ENCODE measurements at places on chromosomes 2 and 18. TPM values are rescaled to one million over a fixed set of nuclear protein-coding genes. Genes with fewer than 3 reads are reported as not detected.
A peak's percentile ranks its signal among the peaks of the same experiment; 100 is the strongest.

ADCYAP1 gene
- total RNA-seq, result 0.13 TPM

ANKRD30BL gene
- 0.22 TPM for total RNA-seq

- H3K27ac ChIP-seq, result no peak overlapping the region
- DNase-seq, result peak; percentile 43
- peaks cover 15% of the 10 kb centered on the region for H3K27me3 ChIP-seq
- peaks cover 33% of the 10 kb centered on the region for H3K4me1 ChIP-seq
- no peak overlapping the region for H3K4me3 ChIP-seq
These were observed 3.4 kb downstream of the RAB31 start for GRCh38 chr18:9711361-9712129.

- H3K27me3 ChIP-seq, result no peaks in the 10 kb centered on the region
- H3K4me3 ChIP-seq, result no peak overlapping the region
- no peaks in the 10 kb centered on the region for H3K4me1 ChIP-seq
These were observed 44.2 kb upstream of the MFF start for GRCh38 chr2:227280895-227281294.

- no peak overlapping the region for H3K4me3 ChIP-seq
- H3K4me1 ChIP-seq, result no peaks in the 10 kb centered on the region
- H3K27me3 ChIP-seq, result no peaks in the 10 kb centered on the region
These were observed 15.0 kb downstream of the GPR45 start for GRCh38 chr2:105256431-105257047.

DNA sequence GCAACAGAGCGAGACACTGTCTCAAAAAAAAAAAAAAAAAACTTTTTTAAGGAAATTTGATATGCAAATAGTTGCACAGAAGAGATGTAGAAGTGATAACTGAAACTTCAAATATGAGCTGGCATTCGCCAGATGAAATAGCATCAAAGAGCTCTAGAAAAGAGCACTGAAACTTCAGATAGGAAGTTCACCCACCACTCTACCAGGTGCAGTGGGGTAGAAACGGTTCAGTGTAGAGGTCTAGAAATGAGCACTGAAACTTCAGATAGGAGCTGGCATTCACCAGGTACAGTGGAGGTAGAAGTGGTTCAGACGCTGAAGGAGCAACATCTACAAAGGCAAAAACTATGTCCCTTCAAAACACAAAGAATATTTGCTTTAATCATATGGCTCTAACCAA is 9.0 kb upstream of the ONECUT2 start:
- no peaks in the 10 kb centered on the region for H3K36me3 ChIP-seq
- peaks cover 53% of the 10 kb centered on the region for H3K27me3 ChIP-seq
- DNase-seq, result no peak
- no peak overlapping the region for H3K27ac ChIP-seq
- H3K4me3 ChIP-seq, result no peak overlapping the region

DNA sequence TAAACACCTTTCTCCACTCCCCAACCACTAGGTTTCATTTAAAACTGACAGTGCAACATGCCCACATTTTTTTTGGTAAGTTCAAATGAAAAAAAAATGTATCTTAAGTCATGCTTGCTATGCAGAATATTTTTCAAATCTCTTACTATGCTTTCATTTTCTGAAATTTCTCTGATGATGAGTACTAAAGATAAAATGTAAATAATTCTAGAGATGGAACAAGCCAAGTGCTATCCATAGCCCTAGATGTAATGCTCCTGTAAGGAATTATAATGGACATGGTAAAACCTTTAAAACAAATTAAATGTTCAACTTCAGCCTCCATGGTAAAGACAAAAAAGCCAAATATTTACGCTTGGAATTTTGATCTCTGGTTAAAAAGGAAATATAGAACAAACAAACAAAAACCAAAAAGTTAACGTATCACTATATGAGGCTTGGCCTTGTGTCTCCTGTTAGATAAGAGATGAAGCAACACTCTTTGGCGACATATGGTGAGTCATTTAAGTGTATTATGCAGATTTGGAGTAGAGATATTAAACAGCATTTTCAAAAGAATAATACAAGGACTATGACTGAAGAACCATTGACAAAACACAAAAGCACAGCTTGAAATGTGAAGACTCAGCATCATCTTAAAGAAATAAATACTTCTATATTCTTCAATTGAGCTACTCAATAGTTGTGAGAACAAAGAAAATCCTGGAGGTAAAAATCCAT is 392.0 kb upstream of the LYPD1 start:
- H3K4me1 ChIP-seq, result no peaks in the 10 kb centered on the region
- no peak for DNase-seq
- H3K36me3 ChIP-seq, result no peaks in the 10 kb centered on the region
- H3K4me3 ChIP-seq, result no peak overlapping the region
- H3K27me3 ChIP-seq, result no peaks in the 10 kb centered on the region

- DNase-seq, result no peak
- no peaks in the 10 kb centered on the region for H3K36me3 ChIP-seq
- no peak overlapping the region for H3K27ac ChIP-seq
- H3K4me3 ChIP-seq, result no peak overlapping the region
These were observed 65.7 kb upstream of the RTN4 start for GRCh38 chr2:55115761-55116597.

DNA sequence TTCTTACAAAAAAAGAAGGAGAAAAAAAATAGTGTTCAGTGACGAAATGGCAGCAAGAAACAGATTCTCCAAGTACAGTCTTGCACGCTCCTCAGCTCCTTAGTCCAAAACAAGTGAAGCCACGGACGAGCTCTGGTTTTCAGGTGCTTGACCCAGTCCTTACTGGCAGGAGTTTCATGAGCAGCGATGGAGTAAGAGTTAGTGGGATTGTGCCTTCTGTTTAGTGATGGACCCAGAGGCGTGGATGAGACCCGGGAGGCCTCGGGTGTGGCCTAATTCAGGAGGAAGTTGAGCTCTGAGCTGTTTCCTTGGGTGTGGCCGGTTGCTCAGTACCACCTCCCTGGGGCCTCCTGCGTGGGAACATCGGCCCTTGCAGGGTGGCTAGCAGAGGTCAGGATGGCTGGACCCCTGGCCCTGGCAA is 52.0 kb downstream of the KIF5C start:
- no peak for DNase-seq
- no peaks in the 10 kb centered on the region for H3K27me3 ChIP-seq
- no peak overlapping the region for H3K4me3 ChIP-seq
- H3K36me3 ChIP-seq, result no peaks in the 10 kb centered on the region
- H3K27ac ChIP-seq, result no peak overlapping the region
- H3K4me1 ChIP-seq, result no peaks in the 10 kb centered on the region

DNA sequence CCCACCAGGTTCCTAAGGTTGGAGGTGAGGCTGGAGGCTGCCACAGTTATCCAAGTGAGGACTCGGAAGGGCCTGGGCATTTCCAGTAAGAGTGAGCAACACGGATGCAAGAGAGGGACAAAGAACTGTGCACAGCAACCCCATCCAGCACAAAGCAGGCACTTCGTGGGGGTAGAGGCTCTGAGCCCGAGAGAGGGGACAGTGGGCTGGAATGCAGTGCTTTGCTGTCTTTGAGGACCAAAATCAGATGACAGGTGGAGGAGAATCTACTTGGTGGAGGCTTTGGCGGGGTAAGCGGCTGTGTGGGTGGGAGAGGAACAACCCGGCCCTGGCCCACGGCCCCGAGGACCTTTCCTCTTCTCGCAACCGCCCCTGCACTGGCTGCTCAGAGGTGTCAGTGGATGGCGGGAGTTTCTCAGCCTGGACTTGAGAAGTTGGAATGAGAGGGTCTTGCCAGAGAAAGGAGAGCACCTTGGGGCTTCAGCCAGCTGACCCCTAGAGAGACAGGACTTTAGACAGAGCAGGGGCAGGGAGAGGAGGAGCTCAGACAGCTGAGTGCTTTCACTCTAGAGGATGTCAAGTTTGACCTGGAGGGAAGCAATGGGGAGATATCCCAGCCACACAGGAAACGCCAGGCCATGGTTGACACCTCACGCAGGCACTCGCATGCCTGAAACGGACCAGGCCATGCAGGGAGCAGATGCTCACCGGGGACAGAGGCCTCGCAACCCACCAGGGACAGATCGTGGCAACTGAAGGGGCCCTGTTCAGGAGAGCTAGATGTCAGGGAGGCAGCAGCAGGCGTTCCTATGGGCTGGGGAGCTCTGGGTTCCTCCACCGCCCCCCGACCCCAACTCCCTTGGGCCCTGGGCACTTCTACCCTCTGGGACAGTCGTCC is 11.6 kb downstream of the RAMP1 start:
- H3K27me3 ChIP-seq, result peaks cover 2% of the 10 kb centered on the region
- no peak overlapping the region for H3K27ac ChIP-seq
- H3K36me3 ChIP-seq, result no peaks in the 10 kb centered on the region
- H3K4me1 ChIP-seq, result peaks cover 16% of the 10 kb centered on the region

DNA sequence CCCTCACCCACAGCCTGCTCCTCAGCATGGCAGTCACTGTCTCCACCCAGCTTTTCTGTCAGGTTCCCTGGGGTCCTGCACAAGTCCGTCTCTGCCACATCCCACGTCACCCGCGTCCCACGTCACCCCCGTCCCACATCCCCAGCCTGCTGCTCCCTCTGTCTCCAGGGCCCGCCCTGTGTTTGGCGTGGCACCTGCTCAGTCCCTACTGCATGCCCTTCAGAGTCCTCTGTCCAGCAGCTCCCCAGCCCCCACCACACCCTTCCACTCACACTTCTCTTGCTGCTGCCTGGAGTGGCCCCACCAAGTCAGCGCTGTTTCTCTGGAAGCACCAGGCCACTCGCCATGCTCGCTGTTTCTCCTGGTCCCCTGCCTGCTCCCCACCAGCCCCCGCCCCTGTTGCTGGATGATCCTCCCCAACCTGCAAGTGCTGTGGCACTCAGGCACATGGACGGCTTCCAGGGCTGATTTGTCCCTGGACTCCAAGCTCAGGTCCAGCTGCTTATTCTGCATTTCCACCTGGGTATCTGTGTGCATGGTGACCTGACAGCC is 18.8 kb downstream of the ATG4B start:
- H3K4me3 ChIP-seq, result no peak overlapping the region
- DNase-seq, result no peak
- peaks cover 81% of the 10 kb centered on the region for H3K36me3 ChIP-seq
- H3K27me3 ChIP-seq, result no peaks in the 10 kb centered on the region
- H3K4me1 ChIP-seq, result no peaks in the 10 kb centered on the region

GRCh38 chr2:158459161-158460003 is 2.6 kb downstream of the PKP4 start:
- peak overlapping the region; percentile 92 for H3K27ac ChIP-seq
- peak; percentile 18 for DNase-seq
- no peaks in the 10 kb centered on the region for H3K27me3 ChIP-seq
- H3K36me3 ChIP-seq, result no peaks in the 10 kb centered on the region
- peaks cover 8% of the 10 kb centered on the region for H3K4me1 ChIP-seq

- no peak overlapping the region for H3K27ac ChIP-seq
- H3K4me3 ChIP-seq, result no peak overlapping the region
- no peaks in the 10 kb centered on the region for H3K4me1 ChIP-seq
- peak; percentile 77 for DNase-seq
These were observed 20.6 kb upstream of the ATRAID start for GRCh38 chr2:27191070-27191829.

GRCh38 chr2:36697424-36698066 is 1.0 kb downstream of the VIT start:
- H3K27ac ChIP-seq, result no peak overlapping the region
- H3K36me3 ChIP-seq, result no peaks in the 10 kb centered on the region
- H3K4me3 ChIP-seq, result no peak overlapping the region
- H3K27me3 ChIP-seq, result no peaks in the 10 kb centered on the region
- DNase-seq, result no peak

- H3K27me3 ChIP-seq, result no peaks in the 10 kb centered on the region
- peaks cover 2% of the 10 kb centered on the region for H3K36me3 ChIP-seq
- H3K4me1 ChIP-seq, result peaks cover 13% of the 10 kb centered on the region
These were observed 926 bp downstream of the NDUFV2 start for GRCh38 chr18:9103376-9103873.

- no peaks in the 10 kb centered on the region for H3K4me1 ChIP-seq
- no peak overlapping the region for H3K27ac ChIP-seq
- no peak overlapping the region for H3K4me3 ChIP-seq
- no peaks in the 10 kb centered on the region for H3K36me3 ChIP-seq
These were observed 848.0 kb upstream of the FAM98A start for GRCh38 chr2:34447097-34447496.

- H3K4me1 ChIP-seq, result no peaks in the 10 kb centered on the region
- H3K4me3 ChIP-seq, result no peak overlapping the region
- H3K36me3 ChIP-seq, result peaks cover 8% of the 10 kb centered on the region
- no peaks in the 10 kb centered on the region for H3K27me3 ChIP-seq
- H3K27ac ChIP-seq, result no peak overlapping the region
These were observed 42.3 kb downstream of the RPRD1A start for GRCh38 chr18:36025025-36025424.

DNA sequence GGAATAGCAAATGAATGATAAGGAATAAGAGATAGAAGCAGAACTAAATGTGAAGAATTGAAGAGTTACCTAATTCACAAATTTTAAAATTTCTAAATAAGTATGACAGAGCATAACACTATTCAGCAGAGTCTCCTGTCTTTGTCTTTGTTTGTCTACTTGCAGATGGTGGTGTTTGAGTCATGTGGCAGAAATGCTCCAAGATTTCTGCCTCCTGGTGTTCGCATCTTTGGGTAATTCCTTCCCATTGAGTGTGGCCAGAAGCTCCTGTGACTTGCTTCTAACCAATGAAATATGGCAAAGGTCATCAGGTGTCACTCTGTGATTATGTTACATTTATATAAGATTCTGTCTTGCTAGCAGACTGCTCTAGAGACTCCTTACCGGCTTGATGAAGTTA is 45.6 kb upstream of the GALNT3 start:
- no peaks in the 10 kb centered on the region for H3K36me3 ChIP-seq
- H3K27ac ChIP-seq, result no peak overlapping the region
- H3K27me3 ChIP-seq, result no peaks in the 10 kb centered on the region
- H3K4me1 ChIP-seq, result no peaks in the 10 kb centered on the region
- DNase-seq, result no peak

DNA sequence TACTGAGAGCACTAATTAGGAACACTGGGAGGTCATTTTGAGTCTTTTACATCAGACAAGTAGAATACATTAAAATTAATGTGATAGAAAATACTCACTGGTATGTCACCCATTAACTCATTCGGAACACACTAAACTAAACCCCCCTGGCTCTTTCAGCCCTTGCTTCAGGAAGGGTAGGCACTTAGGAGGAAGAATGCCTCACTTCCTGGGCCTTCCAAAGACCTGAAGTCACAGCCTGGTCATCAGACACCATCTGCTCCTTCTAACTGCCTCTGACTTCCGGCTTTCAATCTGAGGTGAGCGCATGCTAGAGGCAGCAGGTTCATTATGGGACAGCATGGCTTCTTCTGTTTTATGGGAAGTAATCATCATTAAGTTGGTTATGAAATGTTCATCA is 451.4 kb downstream of the PID1 start:
- no peak for DNase-seq
- no peak overlapping the region for H3K27ac ChIP-seq
- no peak overlapping the region for H3K4me3 ChIP-seq
- no peaks in the 10 kb centered on the region for H3K36me3 ChIP-seq

GRCh38 chr2:8548619-8549150 is 133.2 kb upstream of the ID2 start:
- no peaks in the 10 kb centered on the region for H3K36me3 ChIP-seq
- peaks cover 22% of the 10 kb centered on the region for H3K4me1 ChIP-seq
- no peak for DNase-seq
- H3K27ac ChIP-seq, result no peak overlapping the region
- no peaks in the 10 kb centered on the region for H3K27me3 ChIP-seq

- no peak overlapping the region for H3K27ac ChIP-seq
- H3K27me3 ChIP-seq, result no peaks in the 10 kb centered on the region
- H3K36me3 ChIP-seq, result peaks cover 18% of the 10 kb centered on the region
- H3K4me3 ChIP-seq, result no peak overlapping the region
These were observed 39.1 kb downstream of the NFATC1 start for GRCh38 chr18:79434607-79435401.

GRCh38 chr2:240920783-240921231 is 14.7 kb downstream of the CROCC2 start:
- H3K27me3 ChIP-seq, result peaks cover 3% of the 10 kb centered on the region
- no peak overlapping the region for H3K27ac ChIP-seq
- DNase-seq, result no peak
- H3K36me3 ChIP-seq, result no peaks in the 10 kb centered on the region

GRCh38 chr2:186734957-186735734 is 41.3 kb downstream of the FAM171B start:
- H3K27me3 ChIP-seq, result no peaks in the 10 kb centered on the region
- H3K36me3 ChIP-seq, result peaks cover 7% of the 10 kb centered on the region
- no peak for DNase-seq
- no peaks in the 10 kb centered on the region for H3K4me1 ChIP-seq

Measured in muscle of leg (tissue), 16 donors.